Cerebellar nuclear complex (tissue), 1 donor: ENCODE measurements at places on chromosomes 4 and X.

DNA sequence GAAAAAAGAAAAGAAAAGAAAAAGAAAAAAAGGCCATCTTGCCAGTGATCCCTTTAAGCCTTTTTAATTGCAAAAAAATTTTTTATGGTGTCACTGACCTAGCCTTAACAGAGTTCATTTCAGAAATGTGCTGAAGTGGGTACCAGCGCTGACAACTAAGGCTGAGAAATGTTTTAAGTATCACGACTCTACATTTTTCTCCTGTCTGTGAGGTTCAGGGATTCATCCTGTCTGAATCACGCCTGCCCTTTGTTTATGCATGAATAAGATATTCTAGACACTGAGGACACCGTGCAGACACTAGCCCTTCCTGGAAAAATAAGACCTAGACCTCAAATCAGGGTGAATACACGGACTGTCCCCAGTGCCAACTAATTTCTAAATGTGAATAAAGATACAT is 154.4 kb upstream of the NOCT start:
- DNase-seq, result no peak

- no peak for DNase-seq
These were observed 46.1 kb upstream of the HCCS start for GRCh38 chrX:11064851-11065600.

DNA sequence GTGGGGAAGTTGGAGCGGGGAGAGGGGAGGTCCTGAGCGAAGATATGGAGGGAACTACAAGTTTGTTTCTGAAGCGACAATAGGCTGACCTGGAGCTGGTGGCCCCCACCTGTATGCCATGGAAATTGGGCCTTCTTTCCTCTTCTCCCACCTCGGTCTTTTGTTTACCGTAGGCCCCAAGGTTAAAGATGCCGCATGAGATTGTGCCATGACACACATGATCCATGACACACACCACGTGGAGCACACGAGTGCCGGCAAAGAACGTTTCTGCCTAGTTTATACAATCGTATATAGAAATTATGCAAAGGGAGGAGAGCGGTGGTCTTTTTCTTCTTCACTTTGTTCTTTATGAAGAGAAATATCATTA is 408 bp downstream of the TMEM33 start:
- no peak for DNase-seq

DNA sequence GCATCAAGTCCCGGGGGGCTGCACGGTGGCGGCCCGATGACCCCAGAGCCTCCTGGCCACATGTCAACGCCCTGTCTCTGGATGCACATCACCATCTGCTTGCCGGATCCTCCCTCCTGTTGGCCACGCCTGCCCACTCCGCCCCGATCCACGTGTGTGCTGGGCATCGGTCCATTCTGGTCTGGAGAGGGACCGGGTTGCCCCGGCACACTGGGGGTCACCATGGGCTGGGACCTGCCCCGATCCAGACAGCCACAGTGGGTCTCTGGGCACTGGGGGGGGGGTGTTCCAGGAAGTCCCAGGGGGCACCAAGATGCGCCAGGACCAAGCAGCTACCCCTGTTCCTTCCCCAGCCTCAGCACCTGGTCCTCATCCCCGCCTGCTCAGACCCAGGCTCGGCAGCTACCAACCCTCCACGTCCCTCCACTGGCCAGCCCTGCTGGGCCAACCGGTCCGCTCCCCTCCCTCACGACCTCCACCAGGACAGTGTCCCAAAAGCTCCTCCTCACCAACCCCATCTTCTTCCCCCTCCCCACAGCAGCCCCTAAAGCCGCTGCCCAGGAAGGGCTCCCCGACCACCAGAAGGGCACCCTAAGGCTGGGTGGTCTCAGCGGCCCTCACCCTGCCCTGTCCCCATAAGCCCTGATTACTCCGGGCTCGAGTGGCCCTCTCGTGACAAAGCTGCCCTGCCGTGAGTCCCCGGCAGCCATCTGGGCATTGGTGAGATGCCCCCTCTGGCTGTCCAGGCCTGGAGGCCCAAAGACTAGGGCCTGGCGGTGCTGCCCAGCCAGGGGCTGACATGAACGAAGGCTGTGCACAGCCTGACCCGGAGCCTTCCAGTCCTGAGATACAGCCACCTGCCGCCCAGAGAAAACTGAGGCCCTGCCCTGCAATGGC is 4.6 kb downstream of the CTBP1 start:
- no peak for DNase-seq

- DNase-seq, result no peak
These were observed 493.1 kb downstream of the MAGEE1 start for GRCh38 chrX:76920607-76921006.

GRCh38 chr4:108148316-108148715 is 20.4 kb downstream of the LEF1 start:
- DNase-seq, result no peak

DNA sequence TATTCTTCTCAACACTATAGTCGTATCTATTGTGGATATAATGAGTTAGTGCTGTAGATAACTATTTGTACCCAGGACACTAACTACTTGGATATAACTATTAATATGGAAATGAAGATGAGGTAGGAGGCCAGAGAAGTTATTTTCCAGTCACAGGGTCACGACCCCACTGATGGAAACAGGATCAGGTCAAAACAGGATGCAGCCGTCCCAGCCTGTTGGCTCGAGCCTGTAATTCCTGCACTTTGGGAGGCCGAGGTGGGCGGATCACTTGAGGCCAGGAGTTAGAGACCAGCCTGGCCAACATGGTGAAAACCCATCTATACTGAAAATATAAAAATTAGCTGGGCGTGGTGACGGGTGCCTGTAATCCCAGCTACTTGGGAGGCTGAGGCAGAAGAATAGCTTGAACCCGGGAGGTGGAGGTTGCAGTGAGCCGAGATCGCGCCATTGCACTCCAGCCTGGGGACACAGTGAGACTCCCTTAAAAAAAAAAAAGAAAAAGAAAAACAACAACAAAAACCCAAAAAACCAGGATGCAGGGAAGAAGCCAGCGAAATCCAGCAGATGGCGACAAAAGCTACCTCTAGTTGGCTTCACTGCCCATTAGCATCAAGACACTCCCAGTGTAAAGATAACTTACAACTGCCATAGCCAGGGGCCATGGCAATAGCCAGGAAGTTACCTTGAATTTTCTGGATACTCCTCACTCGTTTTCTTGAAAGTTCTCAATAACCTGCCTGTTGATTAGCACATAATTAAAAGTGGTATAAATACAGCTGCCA is 37.9 kb upstream of the NKAP start:
- no peak for DNase-seq

- no peak for DNase-seq
These were observed 306.2 kb upstream of the SLIT2 start for GRCh38 chr4:19945501-19945900.

GRCh38 chr4:83231620-83232076 is 53.0 kb downstream of the COQ2 start:
- DNase-seq, result no peak

- DNase-seq, result no peak
These were observed 50.8 kb downstream of the LRP2BP start for GRCh38 chr4:185344743-185345538.

GRCh38 chr4:17534705-17535104 is 19.7 kb downstream of the CLRN2 start:
- no peak for DNase-seq

GRCh38 chr4:9924750-9925149 is 96.5 kb downstream of the SLC2A9 start:
- DNase-seq, result no peak

GRCh38 chr4:100294356-100294755 is 104.1 kb upstream of the DDIT4L start:
- no peak for DNase-seq

DNA sequence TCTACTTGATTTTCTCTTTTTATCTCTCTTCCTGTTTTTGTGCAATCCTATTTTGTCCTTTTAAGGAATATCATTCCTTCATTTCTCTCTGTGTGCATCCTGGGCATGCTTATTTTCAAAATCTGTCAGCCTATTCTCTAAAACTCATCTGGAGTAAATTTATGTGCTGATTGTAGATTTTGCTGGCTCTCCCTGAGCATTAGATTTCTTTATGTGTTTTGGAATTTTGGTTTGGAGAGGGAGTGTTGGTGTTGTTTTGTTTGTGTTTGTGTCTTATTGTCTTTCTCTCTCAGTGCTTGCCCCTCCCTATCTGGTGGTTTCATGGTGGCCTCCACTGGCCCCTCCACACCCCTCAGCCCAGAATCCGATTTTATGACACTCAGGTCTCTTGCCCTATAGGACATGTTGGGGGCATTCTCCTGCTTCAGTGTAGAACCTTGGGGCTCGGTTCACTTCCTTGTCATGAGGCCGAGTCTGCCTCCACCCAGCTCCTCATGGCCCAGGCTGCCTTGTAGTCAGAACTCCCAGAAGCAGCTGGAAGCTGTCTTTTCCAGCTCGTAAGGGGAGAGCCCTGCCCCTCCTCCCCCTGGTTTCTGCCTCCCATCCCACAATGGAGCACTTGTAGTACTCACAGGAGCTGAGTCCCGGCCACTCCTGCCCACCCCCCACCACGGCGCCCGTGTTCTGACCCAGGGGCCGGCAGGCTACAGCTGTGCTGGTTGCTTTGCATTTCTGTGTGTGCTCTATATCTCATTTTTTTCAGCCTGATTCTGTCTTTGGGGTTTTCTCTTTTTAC is 24.5 kb upstream of the PJA1 start:
- DNase-seq, result no peak

DNA sequence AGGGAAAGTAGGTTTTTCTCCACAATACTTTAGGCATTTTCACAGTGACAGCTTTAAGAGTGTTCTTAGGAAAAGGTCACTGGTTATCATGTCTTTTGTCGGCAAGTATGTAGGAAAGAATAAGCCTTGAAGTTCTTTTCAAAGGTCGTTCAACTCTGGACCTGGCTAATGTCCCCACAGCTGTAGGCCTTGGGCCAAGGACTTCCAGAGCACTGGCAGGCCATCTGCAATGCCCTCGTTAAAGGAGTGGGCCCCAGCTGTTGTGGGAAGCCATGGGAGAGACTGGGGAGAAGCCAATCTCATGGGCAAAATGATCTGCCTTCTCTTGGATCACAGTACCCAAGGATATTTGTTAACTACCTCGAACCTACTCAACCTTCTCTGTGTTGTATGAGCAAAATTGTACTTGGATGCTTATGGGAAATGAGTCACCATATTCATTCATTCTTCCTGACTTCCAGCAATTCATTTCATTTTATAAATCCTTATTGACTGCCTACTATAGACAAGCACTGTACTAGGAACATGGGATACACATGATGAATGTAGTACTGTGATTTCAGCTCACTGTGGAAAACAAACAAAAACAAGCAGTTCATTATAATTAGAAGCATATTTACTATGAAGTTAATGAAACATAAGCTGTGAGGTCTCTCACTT is 141.1 kb upstream of the KIT start:
- DNase-seq, result no peak

- DNase-seq, result no peak
These were observed 140.6 kb downstream of the STK32B start for GRCh38 chr4:5191831-5192230.

DNA sequence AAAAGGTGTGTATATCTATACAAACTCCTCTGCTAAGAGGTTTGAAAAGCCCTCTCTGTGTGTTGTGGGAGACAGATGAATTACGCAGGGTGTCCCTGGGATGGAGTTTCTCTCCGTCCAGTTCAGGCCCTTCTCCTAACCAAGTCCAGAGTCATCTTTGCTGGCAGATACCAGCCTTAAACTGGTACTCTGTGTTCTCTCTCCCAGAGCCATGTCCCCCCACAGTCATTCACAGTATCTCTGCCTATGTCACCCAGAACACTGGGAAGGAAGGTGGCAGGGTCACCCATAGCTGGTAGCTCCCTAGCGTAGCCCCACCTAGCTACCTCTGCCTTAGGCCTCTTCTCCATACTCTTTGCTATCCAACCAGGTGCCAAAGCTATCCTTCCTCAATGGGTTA is 8.9 kb downstream of the AMER1 start:
- no peak for DNase-seq

GRCh38 chr4:133498149-133498548 is 349.1 kb downstream of the PCDH10 start:
- DNase-seq, result no peak

GRCh38 chr4:57122959-57123358 is 12.8 kb upstream of the IGFBP7 start:
- no peak for DNase-seq

- DNase-seq, result no peak
These were observed 62.3 kb downstream of the RTL9 start for GRCh38 chrX:110420771-110421499.

DNA sequence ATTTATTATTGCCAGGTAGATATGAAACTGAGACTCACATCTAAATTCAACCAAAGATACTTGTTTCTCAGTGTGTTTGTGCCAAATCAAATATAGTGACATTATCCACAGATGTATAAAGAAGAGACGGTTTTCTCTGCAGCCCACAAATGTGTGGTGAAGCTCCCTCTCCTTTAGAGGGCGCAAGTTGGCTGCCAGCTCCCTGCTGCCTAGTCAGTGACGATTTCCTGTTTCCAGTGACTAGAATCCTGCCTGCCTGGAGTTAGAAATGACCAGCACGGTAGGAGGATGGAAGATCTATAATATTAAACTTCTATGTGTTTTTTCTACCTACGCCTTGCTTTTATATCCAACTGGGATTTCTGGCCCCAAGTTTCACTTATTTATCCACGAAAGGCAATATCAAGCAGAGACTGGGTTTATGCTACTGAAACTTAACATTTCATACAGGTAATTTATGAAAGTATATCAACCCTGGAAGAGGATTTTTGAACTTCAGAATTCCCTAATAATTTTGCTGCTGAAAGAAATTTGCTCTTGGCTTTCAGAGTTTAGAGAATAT is 1793.7 kb upstream of the TENM3 start:
- no peak for DNase-seq

GRCh38 chr4:138455097-138455496 is 212.9 kb upstream of the SLC7A11 start:
- no peak for DNase-seq

DNA sequence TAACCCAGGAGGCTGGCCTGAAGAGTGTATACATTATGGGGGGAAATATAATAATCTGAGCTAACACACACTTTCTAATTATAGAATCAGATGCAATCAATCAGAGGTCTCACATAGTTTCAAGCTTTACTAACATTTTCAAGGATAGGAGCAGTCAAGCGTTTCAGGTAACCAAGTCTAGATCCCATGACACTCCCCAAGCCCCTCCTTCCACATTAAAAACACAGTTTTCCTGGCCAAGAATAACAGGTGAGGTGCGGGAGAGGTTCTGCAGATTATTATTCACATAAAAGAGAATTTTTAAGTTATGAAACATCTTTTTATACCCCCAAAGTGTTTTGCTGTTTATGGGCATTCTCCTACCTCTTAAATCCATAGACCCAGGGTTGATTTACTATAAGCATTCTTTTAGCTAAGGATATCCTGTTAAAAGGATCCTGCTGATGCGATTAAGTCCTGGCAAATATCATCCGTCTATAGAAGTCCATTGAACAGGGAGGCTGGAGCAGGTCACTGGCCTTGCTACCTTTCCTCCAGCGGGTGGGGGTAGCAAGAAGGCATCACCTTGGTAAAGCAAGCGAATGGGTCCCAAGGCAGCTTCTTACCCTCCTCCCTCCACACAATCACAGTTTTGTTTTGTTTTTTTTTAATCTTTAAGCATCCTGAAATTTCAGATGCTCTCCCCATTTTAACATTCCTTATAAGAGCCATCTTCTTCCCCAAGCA is 104.7 kb upstream of the GPM6A start:
- no peak for DNase-seq

GRCh38 chr4:18621186-18621585 is 599.6 kb upstream of the LCORL start:
- no peak for DNase-seq
